Psoas muscle (tissue), 8 donors: ENCODE measurements at places on chromosomes 6 and 20. TPM values are rescaled to one million over a fixed set of nuclear protein-coding genes. Genes with fewer than 3 reads are reported as not detected.

Gene C6orf163
- 0.22 TPM for polyA plus RNA-seq

GRCh38 chr20:63957690-63958441, 1.6 kb upstream of the UCKL1 start:
- peak overlapping the region; percentile 100 for H3K4me3 ChIP-seq
- peaks cover 33% of the 10 kb centered on the region for H3K4me1 ChIP-seq
- peak; percentile 67 for DNase-seq

- DNase-seq = no peak
- H3K27ac ChIP-seq = no peak overlapping the region
- H3K4me1 ChIP-seq = no peaks in the 10 kb centered on the region
- peaks cover 3% of the 10 kb centered on the region for H3K27me3 ChIP-seq
- no peaks in the 10 kb centered on the region for H3K36me3 ChIP-seq
These were observed 645.0 kb downstream of the DHX35 start for GRCh38 chr20:39607141-39607540.

DNA sequence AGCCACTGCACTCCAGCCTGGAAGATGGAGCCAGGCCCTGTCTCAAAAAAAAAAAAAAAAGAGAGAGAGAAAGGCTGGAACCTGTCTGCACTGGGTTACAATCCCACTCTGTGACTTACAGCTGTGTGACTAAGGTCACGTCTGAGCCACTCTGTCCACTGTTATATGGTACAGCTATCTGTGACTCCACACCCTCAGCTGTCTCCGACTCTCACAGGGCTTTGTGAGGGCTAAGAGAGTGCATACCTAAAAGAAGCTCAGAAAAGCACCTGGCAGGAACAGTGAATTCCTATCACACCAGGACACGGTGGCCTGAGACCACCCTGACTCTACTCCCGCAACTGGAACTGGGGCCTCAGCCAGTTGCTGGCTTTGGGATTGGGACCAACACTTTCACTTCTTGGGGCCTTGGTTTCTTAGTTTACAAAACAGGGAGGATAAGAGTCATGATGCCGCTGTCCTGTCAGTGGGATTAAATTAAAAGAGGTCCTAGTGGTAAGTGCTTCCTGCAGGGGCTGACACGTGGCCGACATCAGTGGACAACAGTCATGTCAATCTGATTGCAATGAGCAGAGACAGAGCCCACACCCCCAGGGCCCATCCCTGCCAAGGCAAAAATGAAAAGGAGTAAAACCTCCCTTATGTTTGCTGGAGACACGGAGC, 5.7 kb upstream of the CD93 start:
- H3K27me3 ChIP-seq = no peaks in the 10 kb centered on the region

GRCh38 chr6:11101417-11101816, 7.8 kb downstream of the SMIM13 start:
- H3K27ac ChIP-seq = no peak overlapping the region
- peaks cover 5% of the 10 kb centered on the region for H3K4me1 ChIP-seq
- H3K27me3 ChIP-seq = no peaks in the 10 kb centered on the region
- no peaks in the 10 kb centered on the region for H3K36me3 ChIP-seq
- H3K4me3 ChIP-seq = no peak overlapping the region
- DNase-seq = no peak
